ENCODE measurements at places on chromosomes 5 and 9.

GRCh38 chr5:122362361-122362760 is 50.3 kb downstream of the SNCAIP start:
- DNase-seq: no peak

- DNase-seq: no peak
Measured at GRCh38 chr5:94976853-94977252, 308.0 kb downstream of the MCTP1 start.

DNA sequence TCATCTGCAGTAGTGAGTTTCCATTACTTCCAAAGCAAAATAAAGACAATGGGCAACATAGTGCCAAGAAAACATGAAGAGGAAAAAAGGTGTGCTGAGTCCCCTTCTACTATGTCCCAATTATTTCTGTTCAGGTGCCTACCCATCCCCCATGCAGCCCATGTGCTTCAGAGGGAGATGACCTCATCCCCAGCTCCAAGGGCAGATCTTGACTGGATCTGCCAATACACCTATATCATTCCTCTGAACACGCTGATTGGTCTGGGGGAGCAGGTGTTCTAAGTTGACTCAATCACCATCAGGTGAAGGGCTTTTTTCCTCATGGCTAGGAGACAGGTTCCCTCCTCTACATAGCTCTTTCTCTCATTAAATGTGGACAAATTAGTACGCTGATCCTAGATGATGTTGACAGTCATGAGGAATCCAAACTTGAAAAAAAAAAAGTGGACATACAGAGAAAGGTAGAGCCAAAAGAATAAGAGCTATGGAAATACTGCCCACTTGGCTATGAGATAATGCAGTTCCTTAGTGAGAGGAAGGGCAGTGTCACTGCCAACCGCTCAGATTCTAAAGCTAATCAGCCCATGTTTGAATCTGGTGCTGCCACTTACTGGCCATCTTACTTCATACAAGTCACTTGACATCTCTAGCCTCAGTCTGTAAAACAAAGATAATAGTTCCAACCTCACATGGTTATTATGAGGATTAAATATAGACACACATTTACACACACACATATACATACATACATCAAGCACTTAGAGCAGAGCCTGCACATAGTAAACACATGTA is 23.1 kb downstream of the PRELID2 start:
- DNase-seq: peak; percentile 63

GRCh38 chr5:130526708-130527107 is 622.4 kb downstream of the CHSY3 start:
- peak; percentile 68 for DNase-seq

DNA sequence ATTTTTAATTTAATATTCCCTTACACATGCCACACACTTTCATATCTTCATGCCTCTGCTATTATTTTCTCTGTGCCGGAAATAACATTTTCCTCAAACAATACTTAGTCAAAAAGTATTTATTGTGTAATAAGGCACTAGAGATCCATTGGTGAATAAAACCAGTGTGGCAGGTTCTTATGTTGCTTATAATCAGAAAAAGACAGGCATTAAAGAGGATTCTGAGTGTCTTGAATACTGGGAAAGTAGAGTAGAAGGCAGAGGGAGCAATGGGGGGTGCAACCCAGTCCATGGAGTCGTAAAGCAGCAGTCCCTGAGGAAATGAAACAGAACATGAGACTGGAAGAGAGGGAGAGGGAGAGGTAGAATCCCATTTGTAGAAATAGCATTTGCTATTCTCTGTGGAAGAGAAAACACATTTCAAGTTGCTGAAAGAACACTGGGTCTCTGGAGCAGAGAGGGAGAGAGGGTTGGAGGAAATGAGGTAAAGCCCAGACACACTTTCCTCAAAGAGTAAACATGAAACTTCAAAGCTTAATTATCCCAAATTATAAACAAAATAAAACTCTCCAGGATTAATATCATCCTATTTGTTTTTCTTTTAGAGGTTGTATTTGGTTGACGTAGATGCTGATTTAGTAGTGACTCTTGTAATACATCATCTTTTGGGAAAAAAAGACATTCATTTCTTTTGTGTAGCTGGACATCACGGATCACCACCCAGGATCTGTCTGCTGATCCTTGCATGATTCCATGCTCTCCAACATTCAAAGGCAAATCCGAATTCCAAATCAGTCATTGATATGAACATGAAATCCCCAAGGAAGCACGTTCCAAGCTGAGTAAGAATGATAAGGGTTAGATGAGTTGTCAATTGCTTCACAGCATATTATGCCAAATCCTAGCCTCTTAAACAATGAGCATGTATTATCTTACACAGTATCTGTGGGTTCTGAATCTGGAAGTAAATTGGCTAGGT is 37.4 kb upstream of the GRAMD2B start:
- no peak for DNase-seq

- peak; percentile 56 for DNase-seq
Measured at GRCh38 chr5:151130922-151131891, 26.4 kb downstream of the ANXA6 start.

DNA sequence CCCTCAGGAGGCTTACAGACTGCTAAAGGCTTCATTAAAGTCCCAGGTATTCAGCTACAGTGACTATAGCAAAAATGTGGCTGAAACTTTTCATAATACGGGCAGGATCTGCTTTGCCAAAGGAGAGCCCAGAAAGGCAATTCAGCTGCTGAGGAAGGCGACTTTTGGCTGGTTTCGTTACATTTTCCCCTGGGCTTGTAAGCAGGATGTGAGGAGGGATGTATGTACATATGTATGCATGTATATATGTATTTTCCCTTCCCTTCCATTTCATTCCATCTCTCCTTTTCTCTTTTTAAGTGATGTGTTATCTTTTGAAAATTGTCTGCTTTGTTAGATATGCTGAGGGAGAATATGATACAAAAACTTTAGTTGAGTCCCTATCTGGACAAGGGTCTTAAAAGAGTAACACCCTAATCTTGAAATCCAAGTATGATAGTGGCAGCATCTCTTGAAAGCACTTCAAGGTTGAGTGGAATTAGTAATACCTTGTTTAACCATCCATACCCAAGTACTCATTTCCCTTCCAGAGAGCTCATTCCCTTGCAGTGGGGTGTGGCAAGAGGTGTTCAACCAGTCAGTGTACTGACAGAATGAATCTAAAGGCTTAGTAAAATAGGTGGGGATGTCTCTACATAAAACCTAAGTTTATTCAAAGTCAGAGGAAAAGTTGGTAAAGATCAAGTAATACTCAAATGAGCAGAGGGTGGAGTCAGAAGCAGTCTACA is 28.7 kb downstream of the RAD1 start:
- DNase-seq: no peak

DNA sequence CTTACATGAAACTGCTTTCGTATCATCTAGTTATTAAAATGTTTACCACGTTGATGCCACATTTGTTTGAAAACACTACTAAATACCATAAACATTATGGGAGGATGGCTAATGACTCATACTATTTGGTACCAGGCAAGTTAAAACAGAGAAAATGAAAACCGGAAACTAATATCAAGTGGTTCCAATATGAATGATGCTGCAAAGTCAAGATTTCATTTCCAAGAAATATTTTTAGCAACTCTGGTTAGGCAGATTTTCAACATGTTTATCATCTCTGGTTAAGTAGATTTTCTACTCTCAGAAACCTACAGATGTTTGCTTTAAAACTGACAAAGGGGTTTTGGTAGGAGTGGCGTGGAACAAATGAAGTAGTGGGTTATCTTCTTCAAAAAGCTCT is 4.9 kb upstream of the F2R start:
- DNase-seq: no peak

- DNase-seq: no peak
Measured at GRCh38 chr5:73282923-73283322, 109.9 kb downstream of the TMEM174 start.

- DNase-seq: no peak
Measured at GRCh38 chr5:141440341-141440740, 10.0 kb downstream of the PCDHGA12 start.

GRCh38 chr5:115673596-115673995 is 47.8 kb upstream of the TMED7 start:
- peak; percentile 56 for DNase-seq

- DNase-seq: no peak
Measured at GRCh38 chr5:112823656-112824055, 37.4 kb upstream of the SRP19 start.

- no peak for DNase-seq
Measured at GRCh38 chr5:58961631-58962280, 378.9 kb downstream of the RAB3C start.

DNA sequence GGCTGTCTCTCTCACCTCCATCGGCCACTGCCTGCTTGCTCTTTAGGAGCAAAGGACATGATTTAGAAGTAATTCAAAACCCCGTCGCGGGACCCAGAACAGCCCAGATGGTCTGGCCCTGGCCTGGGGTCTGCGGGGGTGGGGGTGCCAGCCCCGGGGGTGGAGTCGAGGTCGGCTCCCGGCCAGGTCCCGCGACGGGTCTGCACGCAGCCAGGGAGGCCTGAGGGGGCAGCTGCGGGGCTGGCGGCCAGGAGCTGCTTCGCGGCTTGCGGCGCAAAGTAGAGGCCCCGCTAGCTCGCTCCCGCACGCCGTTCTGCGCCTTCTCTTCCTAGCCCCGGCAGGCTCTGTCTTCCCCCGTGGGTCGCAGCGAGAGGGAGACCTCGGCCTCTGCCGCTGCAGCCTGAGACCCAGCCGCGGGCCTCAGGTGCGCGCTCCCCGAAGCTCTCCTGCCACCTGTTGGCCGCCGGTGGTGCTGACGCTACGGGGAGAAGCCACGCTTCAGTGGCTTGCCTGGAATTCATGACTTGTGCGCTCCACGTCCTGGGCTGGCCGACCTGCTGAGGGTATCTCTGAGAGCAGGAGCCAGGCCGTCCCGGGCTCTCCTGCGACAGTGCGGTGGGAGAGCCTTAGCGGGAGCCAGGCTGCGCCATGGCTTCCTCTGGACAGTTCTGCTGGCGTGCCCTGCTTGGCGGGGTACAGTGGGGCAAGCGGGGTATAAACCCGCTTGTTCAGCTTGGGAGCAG is 157.2 kb upstream of the PITX1 start:
- DNase-seq: peak; percentile 82

- no peak for DNase-seq
Measured at GRCh38 chr5:176816043-176816745, 5.8 kb downstream of the UNC5A start.

DNA sequence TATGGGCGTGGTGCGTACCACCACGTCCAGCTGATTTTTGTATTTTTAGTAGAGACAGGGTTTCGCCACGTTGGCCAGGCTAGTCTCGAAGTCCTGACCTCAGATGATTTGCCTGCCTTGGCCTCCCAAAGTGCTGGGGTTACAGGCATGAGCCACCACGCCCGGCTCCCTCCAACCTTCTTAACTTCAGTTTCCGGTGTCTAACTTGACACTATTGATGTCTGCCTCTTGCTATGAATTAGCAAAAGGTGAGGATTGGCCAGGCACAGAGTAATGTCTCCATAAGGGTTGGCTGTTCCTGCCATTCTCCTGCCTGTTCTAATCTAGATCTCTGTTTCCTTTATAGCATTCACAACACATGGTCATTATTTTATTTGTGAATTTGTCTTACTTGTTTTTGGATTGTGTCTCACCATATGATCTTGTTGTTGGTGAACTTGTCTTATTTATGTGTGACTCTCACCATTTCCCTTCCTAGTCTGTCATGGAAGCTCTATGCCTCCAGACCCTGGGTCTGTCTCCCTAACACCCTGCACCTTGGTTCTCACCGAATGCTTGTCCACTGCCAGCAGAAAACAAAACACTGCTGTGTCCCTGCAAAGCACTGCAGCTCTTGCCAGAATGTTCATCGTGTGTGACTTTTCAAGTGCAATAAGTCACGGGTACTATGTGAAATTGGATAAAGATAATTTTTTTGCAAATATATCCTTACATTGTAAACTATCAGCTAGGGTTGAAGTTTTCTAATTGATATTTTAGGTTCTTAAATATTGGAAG is 26.0 kb downstream of the BASP1 start:
- no peak for DNase-seq

- no peak for DNase-seq
Measured at GRCh38 chr9:124505006-124505900, 1.9 kb downstream of the NR5A1 start.

DNA sequence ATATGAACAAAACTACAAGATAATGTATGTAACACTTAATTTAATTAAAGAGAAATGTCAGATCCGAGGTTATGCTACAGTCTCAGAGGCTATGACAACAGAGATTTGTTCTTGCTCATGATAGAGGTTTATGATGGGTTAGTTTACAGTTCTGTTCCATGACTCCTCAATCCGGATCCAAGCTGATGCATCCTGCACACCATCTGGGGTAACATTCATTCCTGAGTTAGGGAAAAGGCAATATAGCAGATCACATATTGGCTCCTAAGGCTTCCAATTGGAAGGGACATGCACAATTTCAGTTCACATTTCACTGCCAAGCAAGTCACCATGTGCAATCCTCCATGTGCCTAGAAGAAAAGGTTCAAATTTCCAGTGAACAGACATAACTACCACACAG is 40.4 kb downstream of the ABLIM3 start:
- DNase-seq: no peak

DNA sequence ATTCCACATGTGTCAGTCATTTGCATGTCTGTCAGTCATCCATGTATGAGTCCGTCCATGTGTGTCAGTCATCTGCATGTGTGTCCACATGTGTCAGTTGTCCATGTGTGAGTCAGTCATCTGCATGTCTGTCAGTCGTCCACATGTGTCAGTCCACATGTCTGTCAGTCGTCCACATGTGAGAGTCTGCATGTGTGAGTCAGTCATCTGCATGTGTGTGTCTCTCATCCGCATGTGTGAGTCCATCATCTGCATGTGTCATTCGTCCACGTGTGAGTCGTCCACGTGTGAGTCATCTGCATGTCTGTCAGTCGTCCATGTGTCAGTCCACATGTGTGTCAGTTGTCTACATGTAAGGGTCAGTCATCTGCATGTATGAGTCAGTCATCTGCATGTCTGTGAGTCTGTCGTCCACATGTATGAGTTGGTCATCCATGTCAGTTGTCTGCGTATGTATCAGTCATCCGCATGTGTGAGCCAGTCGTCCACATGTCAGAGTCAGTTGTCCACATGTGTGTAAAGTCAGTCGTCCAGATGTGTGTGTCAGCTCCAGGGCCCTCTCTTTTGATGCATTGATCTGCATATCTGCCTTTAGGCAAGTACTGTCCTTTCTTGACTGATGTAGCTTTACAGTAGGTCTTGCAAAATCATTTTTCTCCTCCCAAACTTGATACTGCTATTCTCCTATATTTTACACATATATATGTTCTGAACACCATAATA is 72.5 kb upstream of the CACNA1B start:
- DNase-seq: no peak

DNA sequence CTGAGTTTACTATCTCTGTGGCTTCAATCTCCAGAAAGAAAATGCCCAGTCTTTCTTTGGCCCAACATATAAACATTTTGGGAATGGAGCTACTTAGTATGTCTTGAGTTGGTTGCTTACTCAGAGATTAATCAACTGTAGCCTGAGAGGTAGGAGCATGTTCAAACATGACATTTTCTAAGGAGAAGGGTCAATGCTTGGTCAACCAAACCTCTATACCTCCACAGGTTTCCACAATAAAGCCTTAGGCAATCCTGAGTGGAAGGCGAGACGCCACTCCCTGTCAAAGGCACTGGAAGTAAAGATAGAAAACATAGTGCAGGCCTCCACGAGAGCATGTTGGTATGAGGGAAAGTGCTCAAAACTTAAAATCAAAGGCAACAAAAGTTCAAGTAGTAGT is 411.4 kb downstream of the KCTD16 start:
- no peak for DNase-seq

All from lung (tissue), 17 donors.